ENCODE measurements at places on chromosomes 2 and 18. TPM values are rescaled to one million over a fixed set of nuclear protein-coding genes. Genes with fewer than 3 reads are reported as not detected.

SATB2 gene
- 2.8 TPM for total RNA-seq

DNA sequence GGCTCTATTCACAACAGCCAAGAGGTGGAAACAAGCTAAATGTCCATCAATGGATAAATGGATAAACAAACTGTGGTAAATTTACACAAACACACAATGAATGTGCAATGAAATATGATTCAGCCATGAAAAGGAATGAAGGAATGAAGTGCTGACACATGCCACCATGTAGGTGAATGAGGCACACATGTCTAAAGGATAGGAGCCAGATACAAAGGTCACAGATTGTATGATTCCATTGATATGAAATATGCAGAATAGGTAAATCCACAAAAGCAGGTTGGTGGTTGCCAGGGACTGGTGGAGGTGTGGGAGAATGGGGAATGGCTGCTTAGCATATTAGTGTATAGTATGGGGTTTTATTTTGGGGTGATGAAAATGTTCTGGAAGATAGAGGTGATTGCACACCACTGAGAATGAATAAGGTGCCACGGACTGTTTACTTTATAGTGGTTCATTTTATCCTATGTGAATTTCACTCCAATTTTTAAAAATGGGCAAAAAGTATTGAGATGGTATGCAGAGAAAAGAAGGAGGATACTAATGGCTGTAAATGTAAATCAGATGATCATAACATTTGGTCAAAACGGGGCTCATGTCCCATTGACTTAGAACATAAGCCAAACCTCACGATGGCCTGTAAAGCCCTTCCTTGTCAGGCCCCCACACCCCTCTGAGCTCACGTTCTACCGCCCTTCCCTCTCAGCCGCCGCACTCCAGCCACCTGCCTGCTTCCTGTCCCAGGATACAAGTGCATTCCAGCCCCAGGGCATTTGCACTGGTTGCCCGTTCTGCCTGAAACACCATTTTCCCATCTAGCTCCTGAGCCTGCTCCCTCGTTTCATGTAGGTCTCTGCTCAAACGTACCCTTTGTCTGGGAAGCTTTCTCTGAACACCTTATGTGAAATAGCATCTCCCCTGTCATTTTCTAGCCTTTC is 165.5 kb downstream of the DDX1 start:
- H3K36me3 ChIP-seq = no peaks in the 10 kb centered on the region
- no peak for DNase-seq
- H3K4me1 ChIP-seq = no peaks in the 10 kb centered on the region
- no peak overlapping the region for H3K27ac ChIP-seq
- no peaks in the 10 kb centered on the region for H3K27me3 ChIP-seq

GRCh38 chr2:74206180-74206688 is 7.8 kb downstream of the MTHFD2 start:
- H3K36me3 ChIP-seq = peaks cover 20% of the 10 kb centered on the region
- no peaks in the 10 kb centered on the region for H3K27me3 ChIP-seq
- DNase-seq = peak; percentile 74
- peaks cover 38% of the 10 kb centered on the region for H3K4me1 ChIP-seq

GRCh38 chr2:141766225-141766624 is 364.6 kb downstream of the LRP1B start:
- no peaks in the 10 kb centered on the region for H3K4me1 ChIP-seq
- H3K27me3 ChIP-seq = no peaks in the 10 kb centered on the region
- no peaks in the 10 kb centered on the region for H3K36me3 ChIP-seq
- H3K4me3 ChIP-seq = no peak overlapping the region

DNA sequence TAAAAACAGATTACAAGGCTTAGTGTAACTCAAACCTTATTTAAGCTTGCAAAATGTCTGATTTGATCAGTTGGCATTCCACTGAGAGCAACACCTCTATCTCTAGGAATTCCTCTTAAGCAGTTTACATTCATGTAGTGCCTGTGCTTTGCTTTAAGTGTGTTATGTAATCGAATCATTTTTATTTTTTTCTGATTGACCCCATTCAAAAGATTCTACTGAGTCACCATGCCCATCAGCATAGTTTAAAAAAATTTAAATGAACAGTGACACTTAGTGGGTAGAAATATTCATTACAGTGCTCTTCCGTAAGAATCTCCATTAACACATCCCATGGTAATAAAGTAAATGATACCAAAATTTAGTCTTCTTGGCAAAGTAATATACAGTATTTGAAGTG is 67.8 kb upstream of the SLC4A10 start:
- H3K4me3 ChIP-seq = no peak overlapping the region
- no peaks in the 10 kb centered on the region for H3K4me1 ChIP-seq
- H3K27me3 ChIP-seq = peaks cover 3% of the 10 kb centered on the region
- no peak overlapping the region for H3K27ac ChIP-seq

GRCh38 chr2:68118816-68119215 is 38.9 kb upstream of the PNO1 start:
- H3K27ac ChIP-seq = no peak overlapping the region
- H3K4me3 ChIP-seq = no peak overlapping the region
- H3K4me1 ChIP-seq = peaks cover 36% of the 10 kb centered on the region
- H3K36me3 ChIP-seq = no peaks in the 10 kb centered on the region
- DNase-seq = no peak
- H3K27me3 ChIP-seq = no peaks in the 10 kb centered on the region

CFC1 gene
- not detected for total RNA-seq

CCDC102B gene
- 8.9 TPM for total RNA-seq

DNA sequence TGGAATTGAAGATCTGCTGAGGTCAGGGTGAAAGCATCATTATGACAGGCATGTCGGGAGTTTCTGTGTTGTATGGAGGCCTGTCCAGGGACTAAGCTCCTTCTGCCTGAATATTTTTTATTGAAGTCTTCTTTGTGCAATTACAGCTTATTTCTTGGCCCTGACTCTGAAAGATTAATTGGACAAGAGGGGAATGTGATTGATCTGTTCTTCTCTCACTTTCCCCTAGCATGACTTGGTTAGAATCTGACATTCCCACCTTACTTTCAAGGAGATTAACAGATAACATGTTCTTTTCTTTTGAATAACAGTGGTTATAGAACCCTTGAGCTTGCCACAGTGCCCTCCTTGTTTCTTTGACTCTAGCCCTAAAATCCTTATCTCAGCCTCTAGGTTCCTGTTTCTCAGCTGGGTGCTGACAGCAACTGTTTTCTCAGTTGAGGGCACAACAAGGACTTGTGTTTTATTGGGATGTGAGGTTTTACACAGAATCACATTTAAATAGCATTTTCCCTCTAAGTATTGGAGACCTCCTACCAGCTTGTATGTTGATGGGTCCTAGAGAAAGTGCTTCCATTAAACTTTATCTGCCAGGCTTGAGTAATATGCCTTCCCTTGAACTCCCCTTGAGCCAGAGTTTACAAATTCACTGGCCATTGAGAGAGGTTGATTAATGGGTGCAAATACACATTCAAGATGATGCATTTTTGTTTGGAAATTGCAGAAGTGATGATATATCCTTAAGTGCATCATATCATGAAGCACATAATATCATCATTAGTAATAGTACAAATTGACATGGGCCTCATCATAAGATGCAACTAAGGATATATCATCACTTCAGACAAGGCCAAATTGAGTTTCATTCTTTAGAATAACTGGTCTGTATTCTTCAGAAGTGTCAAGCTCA is 12.5 kb downstream of the TTLL4 start:
- H3K36me3 ChIP-seq = no peaks in the 10 kb centered on the region
- no peak overlapping the region for H3K27ac ChIP-seq
- no peak overlapping the region for H3K4me3 ChIP-seq
- no peaks in the 10 kb centered on the region for H3K27me3 ChIP-seq
- no peak for DNase-seq

All from natural killer cell (primary cell).